ENCODE measurements at places on chromosomes 1 and 21. TPM values are rescaled to one million over a fixed set of nuclear protein-coding genes. Genes with fewer than 3 reads are reported as not detected.

GRCh38 chr1:95903060-95903459 is 669.0 kb downstream of the RWDD3 start:
- no peak for DNase-seq

The NBPF10 gene
- polyA plus RNA-seq: 2.0 TPM

The RYR2 gene
- 1.6 TPM for polyA plus RNA-seq

- no peak for DNase-seq
These were observed 51.6 kb upstream of the B3GALT5 start for GRCh38 chr21:39561140-39561539.

- no peak for DNase-seq
These were observed 1598.9 kb downstream of the PLA2G4A start for GRCh38 chr1:188427642-188428041.

GRCh38 chr1:8025671-8026144 is 401 bp downstream of the ERRFI1 start:
- DNase-seq: no peak

GRCh38 chr1:230251644-230252191 is 174.4 kb downstream of the PGBD5 start:
- no peak for DNase-seq

The PLEKHN1 gene
- not detected for polyA plus RNA-seq

- no peak for DNase-seq
These were observed 24.5 kb downstream of the KIAA0319L start for GRCh38 chr1:35532497-35533223.

GRCh38 chr1:37478451-37478881 is 4.1 kb downstream of the ZC3H12A start:
- no peak for DNase-seq

DNA sequence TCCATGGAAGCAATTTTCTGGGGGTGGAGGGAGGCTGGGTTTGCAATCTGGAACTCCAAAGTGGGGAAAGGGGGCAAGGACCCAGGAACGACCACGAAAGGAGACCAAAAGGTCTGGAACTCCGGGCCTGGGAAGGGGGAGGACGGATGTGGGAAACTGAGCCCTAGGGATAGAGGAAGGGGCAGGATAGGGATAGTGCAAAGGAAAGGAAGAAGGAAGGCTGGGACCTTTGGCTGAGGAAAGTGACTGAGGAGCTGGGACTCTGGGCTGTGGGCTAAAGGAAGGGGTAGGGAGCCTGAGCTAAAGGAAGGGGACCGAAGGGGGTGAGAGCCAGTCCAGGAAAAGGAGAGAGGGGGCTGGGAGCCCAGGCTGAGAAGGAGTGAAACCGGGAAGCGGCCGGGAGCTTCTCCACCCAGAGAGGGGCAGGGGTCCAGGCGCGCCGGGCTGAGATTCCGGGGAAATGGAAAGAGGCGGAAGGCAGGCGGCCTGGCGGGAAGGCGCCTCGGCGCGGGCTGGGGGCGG is 395 bp downstream of the SLC9A1 start:
- no peak for DNase-seq

DNA sequence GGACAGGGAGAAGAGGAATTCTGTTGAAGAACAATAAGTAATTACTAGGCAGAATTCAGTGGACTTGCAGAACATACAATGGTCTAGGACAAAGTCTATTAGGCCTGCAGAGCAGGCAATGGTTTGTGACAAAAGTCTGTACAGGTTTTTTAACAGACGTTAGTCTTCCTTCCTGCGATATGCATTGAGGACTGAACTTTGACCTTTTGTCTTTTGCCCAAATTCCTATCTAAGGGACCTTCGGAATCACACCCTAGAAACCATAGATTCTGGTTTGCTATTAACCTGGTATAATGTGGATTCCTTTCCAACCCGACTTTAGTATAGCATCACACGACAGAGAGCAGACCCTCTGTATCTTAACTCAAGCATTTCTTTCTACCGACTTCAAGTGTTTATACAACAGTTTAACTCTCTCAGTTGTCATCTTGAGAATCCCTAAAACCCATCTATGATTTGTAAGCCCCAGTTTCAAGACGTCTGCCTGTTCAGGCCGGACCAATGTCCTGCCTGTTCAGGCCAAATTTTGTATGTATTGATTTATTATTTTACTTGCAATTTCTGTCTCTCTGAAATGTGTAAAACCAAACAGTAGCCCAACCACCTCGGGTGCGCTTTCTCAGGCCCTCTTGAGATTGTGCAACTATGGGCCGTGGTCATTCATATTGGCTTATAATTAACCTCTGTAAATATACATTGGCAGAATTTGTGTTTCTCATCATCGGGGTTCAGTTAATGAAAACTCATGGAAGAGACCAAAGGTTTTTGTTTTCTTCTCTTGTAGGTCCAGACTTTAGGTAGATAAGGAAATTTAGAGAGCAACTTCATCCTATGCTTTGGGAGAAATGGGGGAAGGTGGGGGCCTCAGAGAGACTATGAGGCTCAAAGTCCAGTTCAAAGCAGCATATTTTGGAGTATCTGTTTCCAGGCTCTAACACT is 76.9 kb upstream of the TNFSF18 start:
- DNase-seq: no peak

DNA sequence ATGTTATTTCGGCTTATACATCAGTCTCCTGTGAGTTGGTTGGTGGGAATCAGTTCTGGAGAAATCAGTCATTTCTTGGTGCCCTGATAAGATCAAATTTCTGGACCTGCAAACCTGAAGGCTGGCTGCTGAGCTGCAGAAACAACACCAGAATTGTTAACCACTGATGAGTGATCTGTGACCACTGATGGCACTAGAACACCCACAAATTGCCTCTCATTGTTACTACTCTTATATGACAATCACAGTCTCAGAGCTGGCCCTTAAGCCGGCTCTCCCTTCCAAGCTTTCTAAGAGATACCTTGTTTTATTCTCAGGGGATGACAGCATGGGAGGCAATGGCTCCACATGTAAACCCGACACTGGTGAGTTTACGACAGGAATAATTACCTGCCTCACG is 1.9 kb downstream of the C1orf162 start:
- DNase-seq: no peak

DNA sequence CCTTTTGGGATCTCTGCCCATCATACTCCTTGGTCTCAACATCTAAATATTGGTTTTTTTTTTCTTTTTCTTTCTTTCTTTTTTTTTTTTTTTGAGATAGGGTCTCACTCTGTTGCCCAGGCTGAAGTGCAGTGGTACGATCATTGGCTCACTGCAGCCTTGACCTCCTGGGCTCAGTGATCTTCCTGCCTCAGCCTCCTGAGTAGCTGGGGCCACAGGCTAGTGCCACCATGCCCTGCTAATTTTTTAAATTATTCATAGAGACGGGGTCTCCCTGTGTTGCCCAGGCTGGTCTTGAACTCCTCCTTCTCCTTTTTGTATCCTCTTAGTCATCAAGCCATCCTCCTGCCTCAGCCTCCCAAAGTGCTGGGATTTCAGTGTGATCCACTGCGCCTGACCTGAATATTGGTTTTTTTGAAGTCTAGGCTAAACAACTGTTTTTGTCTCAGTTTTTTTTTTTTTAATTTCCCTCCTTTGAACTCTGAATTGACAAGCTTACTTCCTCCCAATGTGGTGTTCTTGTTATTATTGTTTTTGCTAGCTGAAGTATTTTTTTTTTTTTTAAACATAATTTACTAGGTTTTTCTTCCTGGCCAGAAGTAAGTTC is 30.9 kb downstream of the MAPKAPK2 start:
- no peak for DNase-seq

- DNase-seq: no peak
These were observed 48.5 kb upstream of the ACOT11 start for GRCh38 chr1:54499360-54500106.

The TAL1 gene
- polyA plus RNA-seq: 3.9 TPM

- no peak for DNase-seq
These were observed 43.1 kb downstream of the OPTC start for GRCh38 chr1:203536980-203537455.

DNA sequence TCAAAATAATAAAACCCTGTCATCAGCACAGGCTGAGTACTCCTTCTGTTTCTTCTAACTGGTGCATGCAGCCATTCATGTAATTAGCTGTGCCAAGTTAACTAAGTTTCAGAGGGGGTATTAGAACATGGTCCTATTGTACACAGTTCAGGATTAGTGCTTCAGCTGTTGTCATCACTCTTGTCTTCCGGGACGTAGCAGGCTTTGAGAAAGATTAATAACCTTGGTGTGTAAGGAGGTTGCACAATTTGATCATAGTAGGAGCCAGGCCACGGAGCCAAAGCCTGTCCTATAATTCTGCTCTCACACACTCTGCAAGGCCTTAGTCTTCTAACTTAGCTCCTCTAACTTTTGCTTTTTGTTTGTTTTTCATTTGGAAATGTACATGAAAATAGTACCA is 44.7 kb downstream of the PTGFRN start:
- peak; percentile 69 for DNase-seq

GRCh38 chr1:112557385-112557784 is 48.6 kb downstream of the WNT2B start:
- DNase-seq: no peak

DNA sequence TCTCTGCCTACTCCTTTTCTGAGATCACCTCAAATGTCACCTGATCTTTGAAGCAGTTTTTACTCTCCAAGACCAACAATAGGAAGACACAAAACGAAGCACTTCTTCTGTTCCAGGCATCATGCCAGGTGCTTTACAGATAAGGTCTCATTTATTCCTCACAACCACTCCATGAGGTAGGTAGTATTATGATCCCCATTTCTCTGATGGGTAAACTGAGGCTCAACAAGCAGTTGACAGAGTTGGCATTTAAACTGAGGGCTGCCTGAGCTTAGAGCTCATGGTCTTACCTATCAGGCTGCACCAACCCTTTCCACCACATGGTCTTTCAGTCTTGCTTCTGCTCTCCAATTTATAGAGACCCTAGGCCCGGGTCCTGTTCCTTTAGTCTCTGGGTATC is 147.2 kb upstream of the JUN start:
- no peak for DNase-seq

DNA sequence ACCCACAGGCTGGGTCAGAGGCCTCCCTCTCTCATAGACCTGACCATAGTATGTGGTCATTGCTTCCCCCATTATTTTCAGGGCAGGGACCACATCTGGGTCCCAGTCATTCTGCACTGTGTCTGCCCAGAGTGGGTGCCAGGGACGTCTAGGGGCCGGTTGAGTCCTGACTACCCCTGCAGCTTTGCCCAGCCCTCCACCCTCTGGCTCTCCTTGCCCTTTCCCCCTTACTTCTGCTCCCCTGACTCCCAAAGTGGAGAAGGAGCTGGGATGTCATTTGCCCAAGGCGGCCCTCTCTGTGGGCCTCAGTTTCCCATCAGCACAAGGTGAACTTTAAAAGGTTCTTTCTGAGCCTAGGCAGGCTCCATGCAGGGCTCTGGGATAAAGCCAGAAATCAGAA is 4.3 kb upstream of the TTC22 start:
- no peak for DNase-seq

GRCh38 chr1:230464671-230465070 is 38.5 kb upstream of the PGBD5 start:
- no peak for DNase-seq

The HTR1D gene
- 0.08 TPM for polyA plus RNA-seq

- DNase-seq: no peak
These were observed 18.7 kb downstream of the COL6A1 start for GRCh38 chr21:46000182-46000730.

DNA sequence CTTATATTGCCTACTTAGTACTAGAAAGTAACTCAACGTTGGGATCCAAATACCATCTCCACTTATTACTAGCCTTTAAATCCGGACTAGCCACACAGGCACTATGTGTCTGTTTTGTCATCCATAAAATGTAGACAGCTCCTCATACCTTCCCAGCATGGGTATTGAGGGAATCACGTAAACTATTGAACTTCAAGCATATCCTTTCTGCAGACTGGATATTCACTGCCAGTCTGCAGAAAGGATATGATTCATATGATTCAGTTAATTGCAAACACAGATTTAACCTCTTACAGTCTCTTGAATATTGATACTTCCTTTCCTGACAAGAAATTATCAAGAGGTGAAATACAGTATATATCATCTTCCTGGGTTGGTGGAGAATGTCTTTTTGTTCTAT is 186.0 kb downstream of the LEPR start:
- no peak for DNase-seq

DNA sequence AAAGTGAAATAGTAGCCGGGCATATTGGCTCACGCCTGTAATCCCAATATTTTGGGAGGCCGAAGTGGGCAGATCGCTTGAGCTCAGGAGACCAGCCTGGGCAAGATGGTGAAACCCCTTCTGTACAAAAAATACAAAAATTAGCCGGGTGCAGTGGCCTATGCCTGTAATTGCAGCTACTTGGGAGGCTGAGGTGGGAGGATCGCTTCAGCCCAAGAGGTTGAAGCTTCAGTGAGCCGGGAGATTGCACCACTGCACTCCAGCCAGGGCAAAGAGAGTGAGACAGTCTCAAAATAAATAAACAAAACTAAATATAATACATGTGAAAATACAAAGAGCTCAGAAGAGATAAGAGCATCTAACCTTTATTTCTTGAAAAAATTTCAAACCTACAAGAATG is 2.3 kb upstream of the MSTO1 start:
- DNase-seq: no peak

DNA sequence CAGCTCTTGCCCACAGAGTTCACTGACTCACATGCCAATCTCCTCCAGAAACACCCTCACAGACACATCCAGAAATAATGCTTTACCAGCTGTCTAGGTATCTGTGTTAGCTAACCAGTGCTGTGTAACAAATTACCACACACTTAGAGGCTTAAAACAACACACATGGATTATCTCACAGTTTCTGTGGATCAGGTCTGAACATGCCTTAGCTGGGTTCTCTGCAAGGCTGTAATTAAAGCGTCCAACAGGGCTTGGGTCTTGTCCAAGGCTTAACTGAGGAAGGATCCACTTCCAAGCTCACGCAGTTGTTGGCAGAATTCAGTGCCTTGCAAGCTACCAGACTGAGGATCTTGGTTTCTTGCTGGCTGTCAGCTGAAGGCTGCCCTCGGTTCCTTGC is 92.5 kb upstream of the RGS4 start:
- DNase-seq: no peak

DNA sequence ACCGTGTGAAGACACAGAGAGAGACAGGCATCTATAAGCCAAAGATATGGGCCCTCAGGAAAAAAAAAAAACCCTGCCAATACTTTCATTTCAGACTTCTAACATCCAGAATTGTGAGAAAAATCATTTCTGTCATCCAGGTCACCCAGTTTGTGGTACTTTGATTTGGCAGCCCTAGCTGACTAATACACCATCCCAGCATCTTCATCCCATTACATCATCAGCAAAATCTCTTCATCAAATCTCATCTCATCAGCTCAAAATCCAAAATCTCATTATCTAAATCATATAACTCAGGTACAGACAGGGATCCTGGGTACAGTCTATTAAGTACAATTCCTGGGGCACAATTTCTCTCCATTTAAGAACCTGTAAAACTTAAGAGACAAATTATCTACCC is 51.9 kb upstream of the GJA8 start:
- DNase-seq: no peak

- DNase-seq: no peak
These were observed 9.5 kb downstream of the ERG start for GRCh38 chr21:38488640-38489270.

The VAV3 gene
- polyA plus RNA-seq: 8.9 TPM

The CHI3L1 gene
- polyA plus RNA-seq: 1.0 TPM
